NCI-H2107 (cell line): ENCODE measurements at places on chromosomes 11 and 22.

GRCh38 chr11:68552542-68552941 is 92.0 kb downstream of the PPP6R3 start:
- no peak for DNase-seq

DNA sequence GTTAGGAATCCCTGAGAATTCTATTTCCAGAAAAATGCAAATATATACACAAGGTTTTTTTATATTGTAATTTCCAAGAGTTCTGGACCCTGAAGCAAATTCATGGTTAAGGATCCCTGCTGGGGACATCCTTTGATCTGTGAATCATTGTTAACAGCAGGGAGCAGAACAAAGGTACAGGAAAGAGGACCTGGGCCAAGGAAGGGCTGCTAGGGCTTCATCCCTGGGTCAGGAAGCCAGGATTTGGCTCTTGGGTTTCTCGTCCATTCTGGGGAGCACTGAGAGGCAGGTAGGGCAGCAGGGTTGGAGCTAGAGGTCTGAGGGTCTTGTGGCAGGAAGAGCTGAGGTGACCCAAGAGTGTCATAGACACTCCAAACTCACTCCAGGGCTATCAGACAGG is 10.2 kb upstream of the OAF start:
- DNase-seq, result no peak

DNA sequence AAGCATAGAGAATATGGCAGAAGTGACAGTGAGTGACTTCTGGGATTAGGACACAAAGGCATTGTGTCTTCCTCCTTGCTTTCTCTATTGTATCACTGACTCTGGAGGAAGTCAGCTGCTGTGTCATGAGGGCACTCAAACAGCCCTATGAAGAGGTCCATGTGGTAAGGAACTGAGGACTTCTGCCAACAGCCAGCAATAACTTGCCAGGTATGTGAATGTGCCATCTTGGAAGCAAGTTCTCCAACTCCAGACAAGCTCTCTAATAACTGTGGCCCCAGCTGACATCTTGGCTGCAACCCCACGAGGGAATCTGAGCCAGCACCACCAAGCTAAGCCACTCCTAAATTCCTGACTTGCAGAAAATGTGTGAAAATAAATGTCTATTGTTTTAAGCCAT is 83.6 kb upstream of the ZBED5 start:
- DNase-seq, result no peak

- no peak for DNase-seq
Observed at GRCh38 chr22:20449819-20450550, 12.4 kb upstream of the SCARF2 start.

- DNase-seq, result no peak
Observed at GRCh38 chr11:42025121-42025803, 565.8 kb upstream of the LRRC4C start.

GRCh38 chr11:75479597-75480145 is 46.1 kb downstream of the GDPD5 start:
- DNase-seq, result no peak

DNA sequence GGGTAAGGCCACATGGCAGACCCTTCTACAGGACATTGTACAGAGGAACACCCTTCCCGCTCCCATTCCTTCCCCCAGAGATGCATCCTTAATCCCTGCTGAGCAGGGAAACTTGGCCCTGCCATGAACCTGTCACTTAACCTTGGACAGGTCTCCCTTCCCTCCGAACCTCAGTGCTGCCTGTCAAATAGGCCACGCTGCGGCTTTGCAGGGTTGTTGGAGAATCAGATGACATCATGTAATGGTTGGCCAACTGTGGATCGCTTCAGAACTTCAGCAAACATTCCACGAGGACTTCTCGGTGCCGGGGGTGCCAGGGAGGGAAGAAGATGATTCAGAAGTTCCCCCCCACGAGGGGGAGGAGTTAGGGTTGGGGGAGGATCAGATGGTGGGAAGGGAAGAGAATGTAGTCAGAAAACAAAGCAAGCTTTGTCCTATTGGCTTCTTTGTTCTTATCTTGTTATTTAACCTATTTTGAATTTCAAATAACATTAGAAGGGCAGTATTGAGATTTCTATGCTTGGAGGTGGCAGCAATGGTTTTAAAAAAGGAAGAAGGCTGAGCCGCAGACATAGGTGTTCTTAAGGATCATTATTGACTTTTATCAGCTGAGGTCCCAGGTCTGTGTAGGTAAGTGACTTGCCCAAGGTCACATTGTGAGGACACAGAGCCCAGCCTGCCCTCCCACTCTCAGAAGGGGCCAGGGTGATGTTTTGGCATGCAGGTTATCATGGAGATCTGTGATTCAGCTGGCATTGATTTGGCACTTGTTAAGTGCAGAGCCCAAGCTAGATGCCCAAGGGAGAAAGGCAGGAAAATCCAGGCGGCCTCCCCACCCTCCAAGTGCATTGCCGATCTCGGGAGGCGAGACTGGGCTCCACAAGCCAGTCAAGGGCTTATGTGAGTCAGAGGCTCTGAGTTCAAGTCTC is 3.1 kb downstream of the CDC42EP1 start:
- DNase-seq, result no peak

DNA sequence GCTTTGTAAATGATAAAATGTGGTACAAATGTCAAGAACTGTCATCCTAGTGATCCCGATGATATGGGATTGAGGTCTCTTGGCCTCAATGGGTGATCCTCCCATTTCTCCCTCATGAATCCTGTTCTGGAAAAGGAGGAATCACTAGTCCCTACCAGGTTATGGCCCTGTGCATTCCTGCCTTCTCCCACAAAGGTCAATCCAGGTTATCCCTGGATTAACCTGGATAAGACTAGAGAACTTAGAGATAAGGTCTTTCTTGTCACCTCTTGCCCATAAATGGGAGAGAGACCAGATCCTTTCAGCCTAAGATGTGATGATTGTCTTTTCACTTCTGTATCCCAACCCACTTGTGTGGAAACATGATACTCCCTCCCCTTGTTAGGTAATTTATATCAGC is 396.7 kb downstream of the BUD13 start:
- no peak for DNase-seq

DNA sequence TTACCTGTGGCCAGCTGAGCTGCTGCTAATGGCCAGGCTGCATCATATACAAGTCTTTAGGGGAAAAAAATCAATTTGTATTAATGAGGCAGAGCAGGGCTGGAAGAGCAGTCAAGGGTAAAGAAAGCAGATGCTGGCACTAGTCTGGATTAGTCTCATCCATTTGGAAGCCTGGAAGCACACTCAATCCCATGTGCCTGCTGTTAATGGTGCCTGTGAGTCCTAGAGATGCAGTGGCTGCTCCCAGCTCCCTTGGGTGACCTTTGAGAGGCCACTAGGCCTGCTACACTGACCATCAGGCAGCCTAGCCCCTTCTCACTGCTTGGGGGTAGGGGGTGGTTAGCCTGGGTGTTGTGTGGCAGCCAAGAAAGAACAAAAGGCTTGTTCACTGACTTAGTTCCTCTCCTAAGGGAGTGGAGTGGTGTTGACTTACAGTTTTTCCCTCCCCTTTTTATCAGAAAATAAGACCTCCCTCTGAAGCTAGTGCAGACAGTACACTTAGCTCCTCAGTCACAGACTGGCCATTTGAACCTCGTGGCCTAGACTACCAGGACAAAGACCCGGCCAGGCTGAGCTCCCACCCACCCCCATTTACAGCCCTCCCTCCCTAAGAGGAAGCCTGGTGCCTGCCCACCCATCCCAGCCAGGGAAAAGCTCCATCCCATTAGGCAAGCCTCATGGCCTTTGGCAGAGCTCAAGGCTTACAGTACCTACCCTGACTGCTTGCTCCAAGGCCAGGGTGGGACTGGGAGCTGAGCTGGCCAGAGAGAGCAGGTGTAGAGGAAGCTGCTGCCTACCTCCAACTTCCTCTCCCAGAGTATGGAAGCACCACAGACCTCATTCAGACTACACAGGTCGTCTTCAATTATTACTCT is 7.8 kb downstream of the PIK3IP1 start:
- DNase-seq, result no peak

GRCh38 chr22:30241576-30242371 is 4.8 kb downstream of the LIF start:
- no peak for DNase-seq

GRCh38 chr11:68780829-68781228 is 29.5 kb upstream of the TESMIN start:
- no peak for DNase-seq

- no peak for DNase-seq
Observed at GRCh38 chr22:27125539-27125938, 468.2 kb downstream of the MIAT start.

DNA sequence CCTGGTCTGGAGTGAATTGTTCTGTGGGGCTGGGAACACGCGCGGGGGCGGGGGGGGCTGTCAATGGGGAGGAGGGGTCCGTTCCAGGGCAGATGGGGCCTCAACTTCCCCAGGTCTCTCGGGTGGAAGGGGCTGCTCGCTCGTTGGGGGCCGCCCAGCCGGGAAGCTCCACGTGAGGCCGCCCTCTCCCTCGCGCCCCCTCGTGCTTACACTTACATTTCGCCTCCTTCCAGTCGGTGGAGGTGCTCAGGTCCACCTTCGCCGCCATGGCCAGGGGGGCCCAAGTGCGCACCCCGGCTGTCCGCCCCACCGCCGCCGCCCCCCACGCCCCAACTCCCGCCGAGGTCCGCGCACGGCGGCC is 452 bp downstream of the MACROD1 start:
- no peak for DNase-seq

DNA sequence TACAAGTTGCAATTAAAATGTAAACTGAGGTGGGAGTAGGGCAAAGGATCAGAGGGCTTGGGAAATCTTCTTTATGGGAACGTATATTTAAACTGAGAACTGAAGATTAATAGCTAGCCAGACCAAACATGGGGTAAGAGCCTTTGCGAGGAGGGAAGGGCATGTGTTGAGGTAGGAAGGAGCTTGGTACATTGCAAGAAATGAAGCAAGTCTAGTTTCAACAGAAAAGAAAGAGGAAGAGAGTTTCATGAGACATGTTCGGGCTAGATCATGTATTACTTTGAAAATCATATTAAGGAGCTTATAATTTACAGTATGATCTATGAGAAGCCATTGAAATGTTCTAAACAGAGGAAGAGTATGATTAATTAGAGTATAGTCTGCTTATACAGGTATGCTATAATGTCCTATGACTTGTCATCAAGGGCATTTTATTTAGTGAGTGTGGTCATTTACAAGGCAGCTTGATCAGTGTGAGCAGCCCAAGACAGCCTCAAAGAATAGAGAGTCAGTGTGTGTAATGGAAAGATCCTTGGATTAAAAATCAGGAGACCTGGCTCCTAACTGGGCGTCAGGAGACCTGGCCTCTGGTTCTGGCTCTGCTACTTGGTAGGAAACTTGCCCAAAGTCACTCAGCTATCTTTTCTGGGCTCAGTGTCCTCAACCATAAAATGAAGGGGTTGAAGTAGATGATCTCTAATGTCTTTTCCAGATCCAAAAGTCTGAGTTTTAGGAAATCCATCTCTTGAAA is 10.9 kb downstream of the GAS2 start:
- DNase-seq, result no peak

DNA sequence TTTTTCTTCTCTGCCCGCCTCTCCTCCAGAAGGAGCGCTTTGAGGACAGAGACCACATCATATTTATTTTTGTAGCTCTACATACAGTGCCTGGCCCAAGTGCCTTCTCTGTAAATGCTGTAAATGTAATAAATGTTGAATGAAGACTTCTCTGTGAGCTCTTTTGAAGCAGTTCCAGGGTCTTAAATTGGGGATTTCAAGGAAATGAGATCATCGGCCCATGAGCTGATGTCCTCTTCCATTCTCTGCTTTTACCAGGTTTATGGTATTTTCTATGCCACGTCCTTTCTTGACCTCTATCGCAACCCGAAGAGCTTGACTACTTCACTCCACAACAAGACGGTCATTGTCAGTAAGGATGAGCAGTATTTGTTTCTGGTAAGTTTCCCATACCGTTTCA is 165.7 kb upstream of the SORL1-AS1 start:
- DNase-seq, result no peak

GRCh38 chr22:45891471-45891995 is 85.4 kb downstream of the WNT7B start:
- DNase-seq, result no peak
